ENCODE measurements at places on chromosomes 5 and 9.

GRCh38 chr9:136045595-136046553, 49.2 kb downstream of the NACC2 start:
- DNase-seq = no peak

DNA sequence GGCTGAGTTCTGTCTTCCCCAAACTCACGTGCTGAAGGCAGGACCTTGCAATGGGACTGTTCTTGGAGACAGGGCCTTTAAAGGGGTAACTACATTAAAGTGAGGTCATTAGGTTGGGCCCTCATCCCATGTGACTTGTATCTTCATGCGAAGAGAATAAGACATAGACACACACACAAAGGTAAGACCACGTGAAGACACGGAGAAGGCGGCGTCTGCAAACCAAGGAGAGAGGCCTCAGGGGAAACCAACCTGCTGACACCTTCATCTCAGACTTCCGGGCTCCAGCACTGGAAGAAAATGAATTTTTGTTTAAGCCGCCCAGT, 50.7 kb upstream of the KCNMB1 start:
- DNase-seq = no peak

DNA sequence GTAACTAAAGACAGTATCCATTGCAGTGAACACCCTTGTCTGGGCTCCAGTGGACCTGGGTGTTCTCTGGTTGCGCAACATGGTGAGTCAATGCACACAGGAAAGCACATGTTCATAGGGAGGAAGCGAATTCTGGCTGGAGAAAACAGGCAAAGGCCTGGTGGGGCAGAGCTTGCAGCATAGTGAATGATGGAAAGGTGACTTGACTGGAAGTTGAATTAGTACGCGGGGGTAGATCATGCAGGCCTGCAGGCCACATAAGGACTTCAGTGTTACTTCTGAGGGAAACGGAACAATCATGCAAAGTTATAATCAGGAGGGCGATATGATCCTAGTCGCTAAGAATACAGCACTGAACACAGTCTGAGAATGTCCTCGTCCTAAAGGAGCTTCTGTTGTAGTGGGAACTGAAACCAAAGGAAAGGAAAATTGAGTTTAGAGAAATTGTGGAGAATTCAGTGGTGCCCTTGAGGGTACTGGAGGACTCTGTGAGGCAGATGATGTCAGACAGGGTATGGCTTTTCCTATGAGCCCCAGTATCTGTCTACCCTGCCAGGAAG, 71.9 kb upstream of the RANBP3L start:
- no peak for DNase-seq

DNA sequence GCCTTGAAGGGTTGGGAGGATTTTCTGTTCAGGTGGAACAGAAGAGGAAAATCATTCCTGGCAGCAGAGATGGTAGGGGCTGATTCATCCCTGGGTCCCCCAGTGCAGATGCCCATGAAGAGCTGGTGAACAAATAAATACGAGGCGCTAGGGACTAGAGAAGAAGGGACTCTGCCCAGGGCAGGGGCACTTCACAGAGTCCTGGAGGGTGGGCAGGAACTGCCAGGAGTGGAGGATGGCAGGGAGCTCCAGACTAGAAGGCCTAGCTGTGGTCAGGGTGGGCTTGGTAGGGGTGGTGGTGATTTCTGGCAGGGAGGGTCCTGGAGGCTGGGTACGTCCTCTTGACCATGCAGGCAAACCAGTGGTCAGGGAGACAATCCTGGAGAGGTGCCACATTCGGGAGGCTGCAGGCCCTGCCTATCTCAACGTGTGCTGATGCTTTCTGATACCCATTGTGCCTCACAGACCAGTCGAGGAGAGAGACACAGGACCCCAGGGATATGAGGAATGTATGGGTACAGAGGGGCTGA, 69.9 kb downstream of the CRB2 start:
- no peak for DNase-seq

All from T-helper 1 cell (primary cell).